SHP77 treated with DMSO at 0.1 percent for 48 hours (cell line): ENCODE measurements at places on chromosomes 2 and 18.

DNA sequence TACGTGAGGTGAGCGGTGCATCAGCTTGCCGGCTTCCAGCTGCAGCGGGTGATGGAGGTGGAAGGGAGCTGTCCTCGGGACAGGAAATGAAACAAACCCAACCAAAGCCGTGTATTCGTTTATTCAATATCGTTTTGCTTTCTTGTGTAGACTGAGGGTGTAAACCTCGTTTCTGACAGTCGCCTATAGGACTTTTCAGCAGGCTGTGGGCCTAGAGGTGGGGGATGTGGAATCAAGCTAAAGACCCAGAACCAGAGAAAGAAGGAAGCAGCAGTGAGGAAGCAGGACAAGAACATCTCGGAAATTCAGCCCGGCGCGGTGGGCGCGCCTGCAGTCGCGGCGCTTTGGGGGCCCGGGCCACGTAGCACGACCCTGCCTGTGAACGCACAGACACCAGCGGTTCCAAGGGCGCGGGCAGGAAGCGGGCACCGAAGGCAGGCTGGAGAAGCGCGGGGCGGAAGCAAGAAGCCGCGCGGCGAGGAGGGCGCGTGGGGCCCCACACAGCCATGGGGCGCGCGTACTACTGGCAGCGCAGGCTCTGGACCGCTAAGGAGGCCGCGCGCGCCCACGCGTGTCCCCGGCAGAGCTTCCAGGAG lies 755 bp upstream of the ATP9B start:
- no peak for DNase-seq

DNA sequence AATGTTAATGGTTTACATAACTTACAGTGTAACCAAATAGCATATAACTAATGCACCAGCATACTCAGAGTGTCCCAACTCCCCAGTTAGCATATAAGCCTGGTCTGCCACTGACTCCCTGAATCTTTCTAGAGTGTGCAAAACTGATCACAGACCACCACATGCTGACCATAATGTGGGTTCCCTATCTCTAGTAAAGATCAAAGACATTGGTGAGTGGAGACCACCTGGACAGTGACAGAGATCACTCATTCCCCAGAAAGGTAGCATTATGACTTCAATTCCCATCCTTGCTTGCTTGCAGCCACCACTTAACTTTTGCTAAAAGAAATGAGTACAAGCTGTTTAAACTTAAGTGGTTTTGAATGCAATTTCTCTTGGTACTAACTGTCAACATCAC lies 39.0 kb downstream of the KANSL1L start:
- no peak for DNase-seq

GRCh38 chr2:122384768-122385333 lies 629.4 kb downstream of the TSN start:
- no peak for DNase-seq

GRCh38 chr2:156752042-156752441 lies 315.9 kb downstream of the GPD2 start:
- DNase-seq: no peak

- DNase-seq: no peak
These were observed 85.5 kb downstream of the DSC3 start for GRCh38 chr18:30957066-30957465.

- no peak for DNase-seq
These were observed 211.0 kb downstream of the MCFD2 start for GRCh38 chr2:46704593-46704992.

- no peak for DNase-seq
These were observed 29.2 kb upstream of the ZDBF2 start for GRCh38 chr2:206245265-206245672.

- no peak for DNase-seq
These were observed 856 bp downstream of the FAM228A start for GRCh38 chr2:24175631-24176187.

GRCh38 chr2:99940963-99941362 lies 201.4 kb downstream of the AFF3 start:
- DNase-seq: no peak

DNA sequence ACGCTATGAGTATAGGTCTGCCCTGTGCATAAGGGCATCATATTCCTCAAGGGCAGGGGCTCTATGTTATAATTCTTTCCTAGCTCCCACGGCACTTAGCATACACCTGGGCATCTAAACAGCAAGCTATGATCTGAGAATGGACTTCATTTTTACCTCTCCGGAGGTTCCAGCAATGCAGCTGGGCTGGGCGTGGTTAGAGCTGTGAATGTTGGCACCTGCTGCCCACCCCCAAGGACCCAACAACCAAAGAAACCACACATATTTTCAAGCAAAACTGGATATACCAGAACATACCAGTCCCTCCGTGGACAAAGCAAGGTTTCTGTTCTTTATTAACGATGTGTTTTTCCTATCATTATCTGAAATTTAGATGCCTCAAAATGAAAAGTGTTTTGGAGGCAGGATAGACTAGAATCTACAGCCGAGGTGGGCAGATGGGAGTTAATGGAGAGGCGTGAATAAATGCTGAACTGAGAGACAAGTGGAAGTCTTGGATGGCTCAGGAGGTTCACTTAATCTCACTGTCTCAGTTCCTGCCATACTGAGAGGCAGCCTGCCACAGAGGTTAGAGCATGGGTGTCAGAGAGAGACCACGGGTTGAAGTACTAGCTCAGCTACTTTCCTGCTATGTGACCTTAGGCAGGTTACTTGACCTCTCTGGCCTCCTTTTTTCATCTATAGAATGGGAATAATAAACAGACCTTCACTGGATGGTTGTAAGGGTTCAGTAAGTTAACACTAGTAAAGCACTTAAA lies 186.6 kb upstream of the SMAD2 start:
- DNase-seq: no peak

- DNase-seq: no peak
These were observed 80.9 kb downstream of the CHRNA1 start for GRCh38 chr2:174683392-174683759.

- no peak for DNase-seq
These were observed 15.4 kb downstream of the ENOSF1 start for GRCh38 chr18:697012-697411.

DNA sequence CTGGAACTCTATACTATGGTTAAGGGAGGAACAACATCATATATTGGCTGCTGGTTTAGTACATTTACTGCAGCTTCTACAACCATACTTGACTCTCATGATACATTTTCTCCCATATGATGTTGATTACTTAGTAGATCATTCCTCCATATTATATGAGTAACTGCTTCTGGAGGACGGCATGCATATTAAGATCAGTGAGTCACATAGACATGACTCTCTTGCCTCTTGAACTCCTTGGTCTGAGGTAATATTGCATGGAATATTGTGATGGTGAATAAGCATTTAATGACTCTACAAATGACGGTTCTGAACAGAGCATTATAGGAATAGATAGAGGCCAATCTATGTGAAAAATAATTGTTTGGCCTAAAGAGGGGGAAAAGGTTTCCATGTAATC lies 418.8 kb upstream of the SPHKAP start:
- DNase-seq: no peak

GRCh38 chr2:127535422-127535901 lies at the start of gene MYO7B:
MYO7B (plus strand) TSS chr2:127535683; CDS start chr2:127559723, 24,040 bp downstream.
- peak; percentile 22 for DNase-seq

GRCh38 chr2:80073134-80073561 lies 231.4 kb downstream of the LRRTM1 start:
- DNase-seq: peak; percentile 8

DNA sequence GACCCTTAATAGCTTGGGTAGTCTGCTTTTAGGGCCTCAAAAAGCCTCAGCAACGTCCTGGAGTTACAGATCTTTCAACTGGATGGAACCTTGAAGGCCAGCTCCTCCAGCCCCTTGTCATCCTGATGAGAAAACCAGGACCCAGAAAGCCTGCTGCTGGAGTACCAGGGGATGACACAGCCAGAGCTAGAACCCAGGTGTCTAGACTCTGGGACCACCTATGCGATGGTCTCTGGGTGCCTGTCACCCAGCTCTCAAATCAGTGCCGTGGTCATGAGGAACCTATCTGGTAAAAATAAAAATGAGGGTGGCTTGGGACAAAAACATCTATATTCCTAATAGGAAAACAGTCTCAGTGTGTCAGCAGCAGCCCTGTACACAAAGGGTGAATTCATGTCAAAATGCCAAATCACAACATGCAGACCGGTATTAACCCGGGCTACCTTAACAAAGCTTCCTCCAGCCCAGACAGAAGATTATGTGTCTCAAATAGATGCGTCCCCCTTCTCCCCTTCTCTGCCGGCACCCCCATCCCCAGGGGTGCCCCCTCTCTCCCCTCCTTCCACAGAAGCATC lies 28.5 kb downstream of the SMAD7 start:
- no peak for DNase-seq

DNA sequence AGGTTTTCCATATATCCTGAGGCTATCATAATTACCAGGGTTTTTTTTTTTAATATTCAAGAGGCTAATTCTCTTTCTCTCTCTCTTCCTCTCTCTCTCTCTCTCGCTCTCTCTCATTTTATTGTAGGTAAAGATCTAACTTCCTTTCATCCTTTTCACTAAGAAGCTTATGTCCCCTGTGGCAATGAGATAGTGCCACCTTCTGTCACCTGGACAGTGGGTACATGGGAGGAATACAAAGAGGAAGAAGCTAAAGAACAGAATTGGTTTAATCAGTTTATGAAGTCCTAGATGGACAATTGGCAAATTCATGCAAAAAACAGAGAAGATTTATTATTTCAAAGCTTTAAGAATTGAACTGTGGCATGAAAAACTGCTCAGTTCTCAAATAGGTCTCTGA lies 1582.3 kb upstream of the TMEFF2 start:
- DNase-seq: no peak

GRCh38 chr2:217631115-217631514 lies 371.7 kb downstream of the TNS1 start:
- DNase-seq: no peak

DNA sequence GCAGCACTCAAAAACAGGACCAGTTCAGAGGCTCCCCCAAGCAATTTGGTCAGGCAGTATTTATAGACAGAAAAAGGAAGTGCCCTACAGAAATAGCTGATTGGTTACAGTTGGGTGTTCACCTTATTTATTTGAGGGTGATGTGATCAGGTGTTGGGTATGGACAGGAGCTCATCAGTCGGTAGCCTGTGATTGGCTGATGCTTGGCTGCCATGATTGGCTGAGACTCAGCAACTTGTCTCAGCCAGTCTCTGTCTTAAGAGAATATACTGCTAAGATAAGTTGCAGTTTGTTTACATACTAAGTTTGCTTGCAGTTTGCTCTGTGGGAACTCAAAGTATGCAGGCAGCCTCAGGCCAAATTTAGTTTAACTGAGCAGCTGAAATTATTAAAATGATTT lies 9.4 kb downstream of the ABCG8 start:
- no peak for DNase-seq

DNA sequence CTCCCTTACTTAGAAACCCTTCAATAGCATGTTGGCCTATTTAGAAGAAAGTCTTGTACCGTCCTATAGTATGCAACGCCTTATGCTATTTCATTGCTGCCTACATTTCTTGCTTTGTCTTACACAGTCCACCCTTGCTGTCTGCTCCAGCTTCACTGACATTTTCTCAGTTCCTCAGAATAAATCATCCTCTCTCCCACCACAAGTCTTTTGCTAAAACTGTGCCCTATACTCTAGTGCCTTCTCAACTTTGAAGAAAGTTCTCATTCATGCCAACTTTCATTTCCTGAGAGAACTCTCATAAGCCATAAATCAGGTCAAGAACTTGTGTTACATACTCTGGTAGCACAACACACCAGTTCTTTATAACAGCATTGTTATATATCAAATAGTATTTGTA lies 54.3 kb upstream of the COL3A1 start:
- DNase-seq: no peak

- DNase-seq: peak; percentile 41
These were observed 14.4 kb upstream of the STAT4 start for GRCh38 chr2:191165176-191165643.

DNA sequence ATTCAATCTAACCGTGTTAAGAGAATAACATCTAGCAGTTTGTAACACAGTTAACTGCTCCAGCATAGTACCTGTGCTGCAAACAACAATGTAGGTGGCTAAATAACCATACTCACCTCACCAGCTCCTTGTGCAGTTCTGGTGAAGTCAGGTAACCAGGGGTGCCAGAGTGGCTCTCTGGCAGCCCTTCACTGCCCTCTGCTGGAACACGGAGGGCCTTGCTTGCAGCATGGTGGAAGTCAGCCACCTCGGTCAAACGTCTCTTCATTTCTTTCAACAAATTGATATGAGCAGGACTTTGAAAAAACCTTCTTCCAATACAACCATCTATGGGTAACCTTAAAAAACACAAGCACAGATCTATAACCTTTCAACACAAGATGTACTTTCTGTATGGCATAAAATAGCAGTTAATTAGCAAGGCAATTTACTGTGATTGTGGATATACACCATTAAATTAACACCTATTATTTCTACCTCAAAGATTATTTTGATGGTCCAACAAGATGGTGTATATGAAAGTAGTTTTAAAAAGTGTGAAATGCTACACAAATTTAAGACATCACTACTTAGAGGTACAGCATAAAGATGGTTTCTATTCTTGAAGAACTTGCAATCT lies 56.6 kb downstream of the EPG5 start:
- no peak for DNase-seq

GRCh38 chr2:157363612-157364101 lies 38.0 kb upstream of the ERMN start:
- no peak for DNase-seq

DNA sequence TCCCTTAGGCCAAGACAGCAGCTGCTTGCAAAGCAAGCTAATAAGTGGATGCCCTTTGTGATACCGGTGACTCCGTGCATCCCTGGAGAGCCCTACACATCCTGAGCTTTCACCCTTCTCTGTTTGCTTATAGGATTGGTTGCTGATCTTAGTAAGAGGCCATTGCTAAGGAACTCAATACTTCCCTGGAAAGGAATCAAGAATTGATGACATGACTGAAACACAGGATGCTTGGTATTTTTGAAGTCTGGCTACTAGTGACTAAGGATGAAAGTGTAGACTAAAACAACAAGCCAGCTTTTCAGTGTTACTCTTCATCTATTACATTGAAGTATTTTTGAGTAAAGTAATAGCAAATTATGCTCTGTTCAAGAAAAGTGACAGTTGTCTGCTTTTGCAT lies 123.0 kb upstream of the SERPINE2 start:
- DNase-seq: no peak

- no peak for DNase-seq
These were observed 156.7 kb downstream of the EXOC6B start for GRCh38 chr2:72669121-72669520.

DNA sequence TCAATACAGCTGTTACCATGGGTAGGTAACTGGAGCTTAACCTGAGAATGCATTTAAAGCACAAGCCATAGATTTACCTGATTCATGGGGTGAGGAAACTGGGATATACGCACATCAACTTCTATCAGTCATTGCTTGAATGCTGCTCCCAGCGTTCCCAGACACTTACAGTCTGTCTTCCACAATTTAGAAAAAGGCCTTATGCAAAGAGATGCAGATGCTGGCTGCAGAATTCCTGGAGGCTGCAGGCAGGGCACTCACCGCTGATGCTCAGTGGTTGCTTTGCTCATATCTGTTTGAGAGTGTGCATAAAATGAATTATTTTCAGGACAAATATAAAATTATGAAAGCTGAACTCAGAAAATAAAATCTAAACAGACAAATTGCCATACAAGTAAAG lies 950.7 kb upstream of the PIK3C3 start:
- no peak for DNase-seq

GRCh38 chr2:10277293-10278028 lies 25.2 kb upstream of the HPCAL1 start:
- DNase-seq: no peak

- DNase-seq: no peak
These were observed 157.4 kb downstream of the SOX11 start for GRCh38 chr2:5849562-5849961.
